Ammon's horn (tissue), 1 donor: ENCODE measurements at places on chromosomes 4 and X.

- no peak for DNase-seq
These were observed 767.5 kb upstream of the MAGEB2 start for GRCh38 chrX:29447867-29448266.

- DNase-seq, result no peak
These were observed 2.6 kb downstream of the NSD2 start for GRCh38 chr4:1873776-1874175.

GRCh38 chr4:39231660-39232059 is 49.3 kb downstream of the WDR19 start:
- no peak for DNase-seq

DNA sequence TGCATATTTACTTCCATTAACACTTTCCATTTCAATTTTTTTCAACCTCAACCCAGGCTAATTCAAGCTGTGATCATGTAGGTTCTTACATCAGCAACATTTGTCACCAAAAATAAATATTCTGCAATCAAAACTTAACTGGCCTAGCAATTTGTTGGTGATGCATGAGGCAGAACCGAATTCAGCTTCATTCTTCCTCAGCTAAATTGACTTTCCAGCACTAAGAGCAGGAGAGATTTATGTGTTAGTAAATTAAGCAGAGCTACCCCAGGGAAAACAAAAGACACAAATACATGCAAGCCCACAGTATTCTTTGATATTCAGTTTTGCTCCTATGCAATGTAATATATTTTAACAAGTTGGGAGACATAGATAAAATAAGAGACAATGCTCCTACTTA is 208.7 kb upstream of the NDST3 start:
- DNase-seq, result no peak

GRCh38 chr4:26028793-26029567 is 115.0 kb downstream of the SMIM20 start:
- DNase-seq, result peak; percentile 69

GRCh38 chr4:180240670-180241069 is 2002.5 kb upstream of the TENM3 start:
- no peak for DNase-seq

GRCh38 chrX:71168134-71168533 is 23.5 kb downstream of the NLGN3 start:
- DNase-seq, result no peak

- peak; percentile 79 for DNase-seq
These were observed 432.5 kb upstream of the FGF16 start for GRCh38 chrX:77014377-77015372.

DNA sequence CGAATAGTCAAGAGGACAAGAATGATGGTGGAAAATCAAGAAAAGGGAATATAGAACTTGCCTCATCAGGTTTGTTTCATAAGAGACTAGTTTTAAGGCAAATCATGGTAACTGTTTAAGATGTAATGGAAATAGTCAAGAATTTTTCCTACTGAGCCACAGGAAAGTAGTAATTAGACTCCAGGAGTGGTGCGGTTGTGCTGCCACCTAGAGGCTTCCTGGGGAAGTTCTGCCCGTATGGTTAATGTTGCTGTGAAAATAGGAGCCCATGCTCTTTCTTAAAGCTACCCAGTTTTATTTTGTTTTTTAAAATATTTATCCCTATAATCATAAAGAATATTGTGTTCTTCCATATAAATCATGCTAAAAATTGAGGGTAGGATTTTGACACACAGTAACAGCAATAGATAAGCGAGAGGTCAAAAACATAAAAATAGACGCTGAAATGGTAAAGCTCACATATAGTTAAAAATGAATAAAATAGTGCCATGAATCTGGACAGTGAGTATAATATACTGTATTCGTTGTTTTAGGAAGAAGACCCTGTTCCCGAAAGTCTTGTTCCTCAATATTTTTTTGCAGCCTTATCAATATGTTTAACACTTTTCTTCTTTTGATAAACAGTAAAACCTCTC is 87.0 kb downstream of the PHOX2B start:
- peak; percentile 74 for DNase-seq

- DNase-seq, result no peak
These were observed 8.5 kb upstream of the NUDT6 start for GRCh38 chr4:122930862-122931261.

DNA sequence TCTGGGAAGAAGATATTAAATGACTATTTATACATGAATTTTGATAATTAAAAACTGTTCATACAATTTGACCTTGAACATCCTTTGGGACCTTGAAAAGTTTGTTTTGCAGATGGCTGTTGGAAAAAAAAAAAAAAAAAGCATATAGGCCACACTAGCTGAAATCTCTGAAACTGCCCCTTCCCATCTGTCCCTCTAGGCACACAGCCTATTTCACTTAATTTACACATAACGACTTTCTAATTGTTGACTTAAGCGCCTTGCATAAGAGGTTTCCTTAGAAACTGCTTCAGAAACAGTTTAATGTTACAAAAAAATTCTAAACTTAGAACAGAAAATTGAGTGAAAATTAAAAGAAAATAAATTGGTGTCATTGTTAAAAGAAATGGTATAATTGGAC is 131.0 kb downstream of the COX18 start:
- no peak for DNase-seq

GRCh38 chrX:40074080-40074958 is 23.4 kb downstream of the BCOR start:
- no peak for DNase-seq

DNA sequence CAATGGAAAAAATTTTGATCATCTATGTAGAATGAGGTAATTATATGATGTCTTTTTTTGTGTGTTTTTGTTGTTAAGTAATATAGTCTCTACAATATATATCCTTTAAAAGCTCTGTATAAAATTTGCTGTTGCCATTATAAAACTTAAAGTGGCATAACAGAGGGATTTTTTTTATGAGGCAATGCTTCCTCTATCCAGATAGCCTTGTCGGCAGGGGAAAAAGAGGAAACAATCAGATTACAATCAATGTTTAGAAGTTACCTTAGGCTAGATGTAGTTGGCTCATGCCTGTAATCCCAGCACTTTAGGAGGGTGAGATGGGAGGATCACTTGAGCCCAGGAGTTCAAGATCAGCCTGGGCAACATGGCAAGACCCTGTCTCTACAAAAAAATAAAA is 86.8 kb downstream of the DIAPH2 start:
- DNase-seq, result no peak

GRCh38 chr4:17030543-17030942 is 132.1 kb upstream of the LDB2 start:
- no peak for DNase-seq

GRCh38 chrX:76555816-76556215 is 128.3 kb downstream of the MAGEE1 start:
- DNase-seq, result no peak

DNA sequence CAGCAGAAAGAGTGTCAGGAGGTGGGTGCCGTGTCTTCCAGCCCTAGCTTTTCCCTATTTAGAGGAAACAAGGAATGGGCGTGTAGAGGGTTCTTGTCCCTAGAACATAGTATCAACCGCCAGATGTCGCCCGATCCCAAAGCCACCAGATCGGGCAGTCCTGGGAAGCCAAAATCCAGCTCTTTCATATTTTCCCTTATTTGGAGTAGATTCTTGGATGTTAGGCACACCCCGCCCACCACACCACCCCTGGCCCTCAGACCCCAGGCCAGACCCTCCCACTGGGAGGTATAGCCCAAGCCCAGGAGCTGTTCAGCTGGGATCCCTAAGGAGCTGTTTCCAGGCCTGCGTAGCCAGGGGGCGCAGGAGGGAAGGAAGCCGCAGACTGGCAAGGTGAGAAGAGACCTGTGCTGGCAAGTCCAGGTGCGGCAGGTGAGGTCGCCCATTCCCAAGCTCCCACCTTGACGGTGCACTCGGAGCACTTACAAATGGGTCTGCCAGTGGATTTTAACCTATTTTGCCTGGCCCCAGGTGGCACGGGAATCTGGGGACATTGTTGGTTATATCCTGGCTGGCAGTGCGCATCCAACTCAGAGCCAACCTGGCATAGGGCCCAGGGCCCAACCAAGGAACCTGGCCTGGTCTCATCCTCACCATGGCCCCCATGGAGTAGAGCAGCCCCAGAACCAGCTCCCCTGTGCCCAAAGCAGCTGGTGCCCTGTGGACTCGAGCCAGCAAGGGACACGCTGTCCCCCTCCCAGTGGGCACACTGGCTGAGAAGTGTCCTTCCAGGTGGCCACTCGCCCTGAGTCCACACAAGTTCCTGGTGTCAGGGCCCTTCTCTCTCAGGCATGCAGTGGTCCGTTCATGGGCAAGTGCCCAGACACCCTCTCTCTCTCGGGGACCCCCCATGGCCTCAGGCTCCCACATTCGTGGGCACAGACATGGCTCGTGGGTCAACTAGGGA is 811 bp downstream of the FLNA start:
- DNase-seq, result peak; percentile 69

- no peak for DNase-seq
These were observed 24.6 kb upstream of the SORCS2 start for GRCh38 chr4:7167706-7168105.

- DNase-seq, result no peak
These were observed 328.6 kb upstream of the F9 start for GRCh38 chrX:139201924-139202323.

DNA sequence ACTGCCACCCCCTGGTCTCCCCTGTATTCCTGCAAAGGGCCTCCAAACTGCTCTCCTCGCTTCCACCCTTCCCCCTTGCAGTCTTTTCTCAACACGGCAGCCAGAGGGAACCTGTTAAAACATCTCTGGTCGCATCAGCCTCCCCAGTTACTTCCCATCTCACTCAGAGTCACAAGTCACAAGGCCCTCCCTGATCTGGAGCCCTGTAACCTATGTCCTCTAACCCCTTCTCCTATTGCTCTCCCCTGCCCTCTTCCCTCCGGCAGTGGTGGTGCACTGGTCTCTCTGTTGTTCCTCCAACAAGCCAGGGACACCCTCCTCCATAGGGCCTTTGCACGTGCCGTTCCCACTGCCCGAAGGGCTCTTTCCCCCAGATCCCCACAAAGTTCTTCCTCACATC is 73.2 kb downstream of the SH3KBP1 start:
- peak; percentile 7 for DNase-seq

DNA sequence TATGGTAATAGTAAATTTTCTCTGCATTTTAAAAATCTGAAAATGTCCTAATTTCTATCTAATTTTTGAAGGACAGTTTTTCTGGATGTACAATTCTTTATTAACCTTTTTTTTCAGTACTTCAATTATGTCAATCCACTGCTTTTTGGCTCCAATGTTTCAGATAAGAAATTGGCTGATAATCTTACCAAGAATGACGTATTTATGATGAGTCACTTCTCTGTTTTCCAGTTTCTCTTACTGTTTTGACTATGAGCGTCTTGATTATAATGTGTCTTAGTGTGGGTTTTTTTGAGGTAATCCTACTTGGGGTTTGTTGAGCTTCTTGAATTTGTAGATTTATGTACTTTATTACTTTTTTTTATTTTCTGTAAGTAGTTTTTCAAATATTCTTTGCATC is 47.2 kb downstream of the UGT2B11 start:
- DNase-seq, result no peak

DNA sequence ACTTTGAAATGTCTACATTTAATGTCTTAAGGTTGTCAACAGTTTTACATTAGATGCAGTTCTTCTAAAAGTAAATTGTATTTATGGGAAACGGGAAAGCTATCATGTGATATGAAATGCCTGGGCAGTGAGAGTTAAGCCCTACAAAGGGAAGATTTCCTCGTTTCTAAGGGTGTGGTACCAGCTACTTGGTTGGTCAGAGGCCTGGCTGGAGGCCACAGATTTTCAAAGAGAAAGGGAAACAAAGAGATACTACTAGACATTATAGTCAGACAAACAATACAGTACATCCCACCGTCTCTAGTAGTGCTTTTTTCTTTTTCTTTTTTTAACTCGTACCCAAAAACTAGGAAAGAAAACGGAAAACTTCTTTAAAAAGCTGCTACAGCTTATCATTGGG is 467.8 kb downstream of the PCDH7 start:
- no peak for DNase-seq

DNA sequence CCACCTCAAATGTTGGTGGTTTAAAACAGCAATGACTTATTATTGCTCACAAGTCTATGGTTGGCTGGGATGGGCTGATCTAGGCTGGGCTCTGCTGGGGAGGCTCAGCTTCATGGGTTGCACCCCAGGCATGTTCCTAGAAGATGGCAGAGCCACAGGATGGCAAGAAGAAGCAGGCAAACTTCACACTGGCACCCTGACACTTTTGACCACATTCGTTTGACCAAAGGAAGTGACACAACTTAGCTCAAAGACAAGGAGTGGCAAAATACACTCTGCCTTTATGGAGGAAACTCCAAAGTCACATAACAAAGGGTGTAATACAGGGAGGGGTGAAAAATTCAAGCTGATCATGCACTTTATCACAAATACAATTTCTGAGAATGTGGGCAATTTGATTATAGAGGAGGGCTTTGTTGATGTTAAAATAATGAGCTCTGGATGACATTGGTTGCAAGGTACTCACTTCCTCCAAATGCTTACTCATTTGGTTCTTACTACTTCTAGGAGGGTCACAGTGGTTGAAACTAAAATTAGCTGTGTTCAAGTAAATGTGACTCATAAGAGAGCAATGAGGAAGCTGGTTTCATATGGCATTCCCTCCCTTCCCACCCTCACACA is 249.2 kb upstream of the RPS6KA3 start:
- no peak for DNase-seq

DNA sequence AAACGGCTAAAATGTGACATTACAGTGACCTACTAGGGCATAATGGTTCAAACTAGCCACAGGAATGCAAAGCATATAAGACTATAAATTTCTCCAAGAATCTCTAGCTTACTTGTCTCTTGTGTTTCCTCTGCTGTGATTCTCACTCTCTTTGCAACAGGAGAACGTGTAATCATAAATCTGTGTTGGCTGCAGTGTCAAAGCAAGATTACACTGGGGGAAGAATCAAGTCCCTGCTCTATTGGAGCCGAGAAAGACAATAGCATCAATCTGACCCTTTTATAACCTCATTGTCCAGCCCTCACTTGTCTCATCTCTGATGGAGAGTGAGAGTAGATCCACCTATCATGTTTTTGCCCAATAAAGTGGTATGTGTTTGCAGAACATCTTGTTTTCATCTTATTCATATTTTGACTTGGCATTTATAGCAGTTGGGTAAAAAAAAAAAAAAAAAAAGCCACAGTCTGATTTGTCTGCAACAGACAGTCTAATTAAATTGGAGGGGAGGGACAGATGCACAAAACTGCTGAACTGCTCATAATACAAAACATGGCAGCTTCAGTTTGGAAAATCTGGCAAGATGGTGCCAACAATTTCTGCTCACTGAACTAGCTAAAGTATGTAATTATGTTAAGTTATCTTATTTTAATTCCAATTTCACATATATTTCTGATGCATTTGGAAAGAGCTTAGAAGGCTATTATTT is 165.0 kb upstream of the GABRA2 start:
- peak; percentile 14 for DNase-seq

GRCh38 chr4:84920617-84921016 is 45.9 kb downstream of the WDFY3 start:
- no peak for DNase-seq

DNA sequence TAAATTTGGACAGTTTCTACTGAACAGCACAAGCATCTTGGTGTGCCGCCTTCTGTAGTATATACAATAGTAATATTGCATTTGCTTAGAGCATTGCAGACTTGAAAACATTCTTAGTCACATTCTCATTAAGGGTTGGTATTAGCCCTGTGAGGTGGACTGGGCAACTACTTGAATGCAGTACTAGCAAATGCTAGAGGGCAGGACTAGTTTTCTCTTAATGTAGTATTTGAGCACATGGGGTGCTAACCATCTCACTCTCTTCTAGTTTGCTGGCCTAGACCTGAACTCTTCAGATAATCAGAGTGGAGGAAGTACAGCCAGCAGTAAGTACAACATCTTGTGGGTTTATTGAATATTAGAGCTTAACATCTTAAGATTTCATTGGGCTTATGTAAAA is 3.2 kb downstream of the DDX3X start:
- no peak for DNase-seq

- no peak for DNase-seq
These were observed 8.4 kb downstream of the ZNF280C start for GRCh38 chrX:130260316-130260715.
